Cerebellum (tissue), 4 donors: ENCODE measurements at places on chromosomes 1 and 21. TPM values are rescaled to one million over a fixed set of nuclear protein-coding genes. Genes with fewer than 3 reads are reported as not detected.
A peak's percentile ranks its signal among the peaks of the same experiment; 100 is the strongest.

GRCh38 chr1:102919659-102920058 is 188.7 kb downstream of the COL11A1 start:
- DNase-seq = no peak

GRCh38 chr1:195939844-195940243 is 668.4 kb downstream of the KCNT2 start:
- DNase-seq = no peak

- DNase-seq = no peak
Observed at GRCh38 chr1:35748326-35748725, 21.5 kb downstream of the CLSPN start.

The KCNQ4 gene
- total RNA-seq = 2.0 TPM

- DNase-seq = no peak
Observed at GRCh38 chr1:24288479-24288878, 30.7 kb upstream of the GRHL3 start.

DNA sequence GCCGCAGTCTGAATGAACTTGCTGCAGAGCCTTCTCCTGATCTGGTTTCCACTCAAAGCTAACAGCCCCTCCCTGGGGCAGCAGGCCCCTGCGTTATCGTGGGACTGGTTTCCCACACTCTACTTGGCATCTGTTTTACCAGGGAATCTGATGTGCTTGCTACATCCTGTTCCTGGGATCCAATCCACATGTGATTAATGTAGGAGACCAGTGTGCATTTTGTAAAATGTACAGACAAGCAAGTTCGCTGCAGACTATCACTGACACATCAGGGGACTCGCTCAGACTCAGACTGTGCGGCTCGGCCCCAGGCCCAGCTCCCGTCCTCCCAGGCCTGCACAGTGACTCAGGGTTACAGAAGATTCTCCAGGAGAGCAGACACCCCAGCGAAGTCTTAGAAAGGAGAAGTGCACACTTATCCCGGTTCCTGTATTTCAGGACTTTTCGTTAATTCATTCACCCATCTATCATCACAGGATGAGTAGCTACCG is 340.1 kb downstream of the MATN1 start:
- no peak for DNase-seq

The THEMIS2 gene
- 2.1 TPM for total RNA-seq

DNA sequence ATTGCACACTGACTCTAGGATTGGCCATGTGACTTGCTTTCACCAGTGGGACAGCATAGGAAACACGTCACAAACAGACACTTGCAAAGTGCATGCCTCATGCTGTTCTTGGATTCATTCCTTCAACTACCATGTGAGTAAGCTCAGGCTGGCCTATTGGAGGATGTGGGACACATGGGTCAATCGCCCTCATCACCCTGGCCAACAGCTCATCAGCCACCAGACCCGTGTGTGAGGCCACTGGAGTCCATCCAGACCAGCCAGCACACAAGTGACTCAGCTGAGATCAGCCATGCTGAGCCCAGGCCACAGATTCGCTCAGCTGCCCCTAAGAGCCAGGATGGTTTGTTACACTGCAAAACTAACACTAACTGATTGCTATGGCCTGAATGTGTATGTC is 216.1 kb upstream of the GRIK3 start:
- DNase-seq = no peak

GRCh38 chr1:22359427-22359826 is 92.2 kb upstream of the ZBTB40 start:
- no peak for DNase-seq

The ALX3 gene
- not detected for total RNA-seq

DNA sequence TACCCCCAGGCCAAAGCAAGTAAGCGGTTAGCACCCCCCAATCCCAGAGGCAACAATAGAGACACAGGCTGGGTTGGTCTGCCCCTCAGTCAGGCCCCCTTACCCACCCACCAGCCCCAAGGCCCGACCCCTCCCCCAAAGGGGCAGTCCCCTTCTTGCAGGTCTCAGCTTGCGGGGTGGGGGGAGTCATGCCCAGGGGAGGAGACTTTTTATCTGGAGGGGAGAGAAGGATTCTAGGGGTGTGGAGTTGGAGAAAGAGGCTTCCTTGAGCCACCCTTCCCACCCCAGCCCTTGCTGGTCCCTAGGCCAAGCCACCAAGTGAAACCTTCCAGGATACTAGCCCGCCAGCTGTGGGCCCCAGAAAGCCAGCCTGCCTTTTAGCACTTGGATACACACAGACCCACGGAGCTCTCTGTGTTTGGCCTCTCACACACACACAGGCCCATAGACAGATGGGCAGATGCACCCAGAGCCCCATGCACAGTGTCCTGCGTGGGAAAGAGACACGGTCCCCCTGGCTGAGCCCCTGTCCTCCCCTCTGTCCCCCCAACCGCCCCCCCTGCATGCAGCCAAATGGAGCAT is 7.1 kb downstream of the TMEM54 start:
- no peak for DNase-seq

DNA sequence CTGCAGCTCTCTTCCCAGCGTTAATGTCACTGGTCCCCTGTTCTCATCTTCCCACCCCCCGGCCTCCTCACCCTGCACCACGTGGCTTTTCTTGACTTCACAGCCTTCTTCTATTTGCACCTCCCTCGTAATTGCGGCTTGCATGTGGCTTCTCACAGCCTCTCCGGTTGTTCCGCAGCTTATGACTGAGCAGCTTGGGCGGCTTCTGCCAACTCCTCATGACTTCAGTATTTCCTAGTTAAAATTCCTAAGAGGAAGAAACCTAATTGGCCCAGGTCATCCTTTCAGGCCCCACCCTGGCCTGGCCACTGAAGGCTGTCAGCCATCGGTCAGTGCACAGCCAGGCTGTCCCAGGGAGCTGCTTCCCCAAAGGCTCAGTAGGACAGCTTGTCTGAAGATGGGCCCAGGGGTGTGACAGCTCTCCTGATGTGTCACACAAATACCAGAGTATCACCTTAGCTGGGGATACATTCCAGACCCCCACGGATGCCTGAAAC is 8.6 kb upstream of the RERE start:
- DNase-seq = no peak

The ADAMTS5 gene
- total RNA-seq = 5.8 TPM

DNA sequence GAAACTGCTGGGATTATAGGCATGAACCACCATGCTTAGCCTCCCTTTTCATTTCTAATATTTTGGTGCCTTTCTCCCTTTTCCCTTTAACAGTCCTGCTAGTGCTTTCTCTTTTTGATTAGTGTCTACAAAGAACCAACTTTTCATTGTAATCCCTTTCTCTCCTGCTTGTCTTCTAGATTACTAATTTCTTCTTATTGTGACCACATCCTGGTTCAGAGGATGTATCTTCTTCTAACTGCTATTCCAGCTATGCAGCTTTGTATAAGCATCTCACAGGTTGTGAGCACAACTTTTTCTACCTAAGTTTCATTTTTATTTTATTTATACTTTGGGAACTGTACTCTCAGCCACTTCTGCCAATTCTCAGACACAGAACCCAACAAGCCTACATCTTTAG is 14.7 kb downstream of the ZNF648 start:
- no peak for DNase-seq

The GSTM5 gene
- total RNA-seq = 10.6 TPM

DNA sequence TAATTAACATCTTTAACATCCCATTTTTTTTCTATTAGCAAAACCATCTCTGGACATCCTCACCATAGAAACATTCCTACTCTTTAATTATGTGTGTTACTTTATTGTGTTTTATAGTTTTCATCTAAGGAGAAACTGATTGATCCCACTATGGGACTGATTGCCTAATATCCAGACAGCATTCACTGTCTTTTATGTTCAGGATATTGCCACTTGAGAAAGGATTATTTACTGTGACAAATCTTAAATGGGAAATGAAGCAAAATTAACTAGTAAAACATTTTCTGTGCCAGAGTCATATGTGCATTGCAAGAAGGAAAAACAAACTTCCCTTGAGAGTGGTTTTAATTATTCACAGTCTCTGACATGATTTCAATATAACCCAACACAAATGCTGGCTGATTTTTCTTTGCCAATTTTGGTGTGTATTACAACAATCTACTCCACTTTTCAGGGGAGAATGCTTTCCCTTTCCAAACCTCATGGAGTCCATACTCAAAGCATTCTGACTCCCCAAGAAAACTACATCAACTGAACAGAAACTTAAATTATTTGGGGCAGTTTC is 15.8 kb upstream of the RGS13 start:
- DNase-seq = no peak

DNA sequence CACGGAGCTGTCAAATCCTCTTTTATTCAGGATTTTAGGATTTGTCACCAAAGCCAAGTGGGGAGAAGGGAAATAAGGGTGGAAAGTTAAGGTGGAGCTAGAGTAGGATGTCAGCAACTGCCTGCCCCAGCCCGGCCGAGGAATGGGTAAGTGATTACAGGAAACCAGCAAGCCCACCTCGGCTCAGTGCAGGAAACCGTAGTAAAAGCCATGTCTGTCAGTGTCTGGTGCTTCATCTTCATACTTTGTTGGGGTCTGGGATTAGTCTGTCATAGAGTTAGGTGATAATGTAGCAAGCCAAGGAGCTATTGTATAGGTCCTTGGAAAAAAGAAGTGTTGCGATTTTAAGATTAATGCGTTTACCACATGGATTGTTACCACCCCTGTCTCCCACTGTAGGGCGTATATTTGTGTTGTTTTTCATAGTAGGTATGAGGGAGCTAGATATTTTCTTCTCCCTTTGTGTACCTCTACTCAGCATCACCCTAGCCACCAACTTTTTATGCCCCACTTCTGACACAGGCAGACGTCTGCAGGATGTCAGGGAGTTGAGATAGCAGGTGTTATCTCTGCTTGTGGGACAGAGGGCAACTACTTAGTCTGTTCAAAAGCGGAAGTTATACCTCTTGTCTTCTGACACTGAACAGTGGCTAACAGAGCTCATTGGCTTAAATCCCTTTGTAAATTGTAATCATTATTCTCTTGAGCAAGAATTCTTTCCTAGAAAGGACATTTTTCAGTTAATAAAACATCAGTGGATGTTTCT is 253.7 kb downstream of the HHAT start:
- no peak for DNase-seq

DNA sequence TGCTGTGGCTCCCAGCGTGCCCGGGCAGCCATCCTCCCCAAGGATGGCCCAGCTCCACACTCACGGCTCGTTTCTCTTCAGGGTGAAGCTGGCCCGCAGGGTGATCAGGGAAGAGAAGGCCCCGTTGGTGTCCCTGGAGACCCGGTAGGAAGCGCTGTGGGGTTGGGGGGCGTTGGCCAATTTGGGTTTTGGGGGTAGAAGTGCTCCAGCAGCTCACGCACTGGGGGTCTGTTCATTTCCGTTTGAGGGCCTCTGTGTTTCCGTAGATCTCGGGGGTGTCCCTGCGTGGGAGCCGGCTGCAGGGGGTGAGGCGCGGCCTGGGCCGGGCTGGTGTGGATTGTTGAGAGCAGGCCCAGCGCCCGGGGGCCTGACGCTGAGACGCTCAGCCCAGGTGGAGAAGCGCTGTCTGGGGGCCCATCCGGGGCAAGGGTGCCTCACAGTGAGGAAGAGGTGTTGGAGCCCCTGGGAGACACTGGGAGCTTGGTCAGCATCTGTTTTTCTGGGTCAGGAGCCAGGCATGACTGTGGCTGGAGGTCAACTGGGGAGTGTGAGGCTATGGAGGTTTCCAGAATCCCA is 12.6 kb downstream of the COL6A1 start:
- DNase-seq = no peak

- no peak for DNase-seq
Observed at GRCh38 chr21:32603131-32603530, 9.0 kb downstream of the CFAP298 start.

DNA sequence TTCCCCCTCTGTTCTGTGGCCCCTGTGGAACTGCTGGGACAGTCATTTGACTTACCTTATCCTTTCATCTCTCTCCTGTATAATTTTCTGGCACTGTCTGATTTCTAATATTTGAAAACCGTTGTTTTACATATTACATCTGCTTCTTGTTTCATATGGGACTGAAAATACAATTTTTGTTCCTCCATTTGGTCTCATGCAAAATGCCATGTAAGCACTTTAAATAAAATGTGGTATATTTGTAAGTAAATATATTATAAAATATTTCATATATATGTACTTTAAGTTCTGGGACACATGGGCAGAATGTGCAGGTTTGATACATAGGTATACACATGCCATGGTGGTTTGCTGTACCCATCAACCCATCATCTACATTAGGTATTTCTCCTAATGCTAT is 93.9 kb upstream of the PLPPR5 start:
- DNase-seq = no peak

- DNase-seq = no peak
Observed at GRCh38 chr1:174068000-174068399, 45.8 kb upstream of the RC3H1 start.

The BGLAP gene
- total RNA-seq = 0.73 TPM

DNA sequence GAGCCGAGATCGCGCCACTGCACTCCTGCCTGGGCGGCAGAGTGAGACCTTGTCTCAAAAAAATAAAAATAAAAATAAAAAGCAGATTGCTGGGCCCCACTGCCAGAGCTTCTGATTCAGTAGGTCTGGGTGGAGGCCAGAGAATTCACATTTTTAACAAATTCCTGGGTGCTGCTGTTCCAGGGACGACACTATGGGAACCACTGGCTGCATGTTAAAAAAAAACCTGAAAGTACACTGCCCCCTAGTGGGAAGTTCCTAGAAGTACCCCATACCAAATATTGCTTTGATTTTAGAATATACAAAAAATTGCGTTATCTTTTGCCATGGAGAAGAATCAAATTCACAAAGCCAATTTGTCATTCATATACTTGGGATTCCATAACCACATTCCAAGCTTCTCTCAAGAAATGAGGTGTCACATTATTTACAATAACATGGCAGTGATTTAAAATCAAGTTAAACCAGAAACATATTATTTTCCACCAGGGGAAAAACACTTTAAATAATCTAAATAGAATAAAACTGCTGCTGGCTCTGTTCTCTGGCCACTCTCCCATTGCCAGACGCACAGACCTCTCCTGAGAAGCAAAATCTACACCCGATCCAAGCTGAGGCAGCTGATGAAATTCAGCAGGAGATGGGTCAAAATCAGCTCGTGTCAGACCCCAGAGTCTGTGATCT is 27.4 kb downstream of the SYF2 start:
- DNase-seq = peak; percentile 41

GRCh38 chr1:177755851-177756560 is 213.9 kb downstream of the SEC16B start:
- DNase-seq = no peak
